SHP77 treated with DMSO at 0.1 percent for 48 hours (cell line): ENCODE measurements at places on chromosomes 7 and 10.

GRCh38 chr10:126689461-126689994, 19.0 kb upstream of the C10orf90 start:
- no peak for DNase-seq

GRCh38 chr10:43176271-43176670, 38.0 kb downstream of the CSGALNACT2 start:
- no peak for DNase-seq

GRCh38 chr7:120190566-120190965, 82.4 kb upstream of the KCND2 start:
- no peak for DNase-seq

DNA sequence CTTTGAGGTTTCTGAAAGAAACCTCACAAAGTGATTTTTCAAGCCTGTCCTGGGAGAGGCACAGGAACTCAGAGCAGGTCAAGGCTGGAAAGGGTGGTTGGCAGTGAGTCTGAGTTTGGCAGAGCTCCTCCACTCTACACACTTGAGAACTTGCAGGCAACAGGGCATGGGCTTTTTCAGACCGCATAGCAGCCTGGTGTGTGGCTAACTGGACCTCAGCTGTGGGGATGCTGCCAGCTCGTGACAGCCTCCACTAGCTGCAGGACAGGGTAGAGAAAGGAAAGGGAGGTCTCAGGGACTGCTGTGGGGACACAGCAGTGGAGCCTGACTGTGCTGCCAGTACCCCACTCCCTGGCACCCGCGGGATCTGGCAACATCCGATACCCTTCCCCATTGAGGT, 2.6 kb downstream of the CDHR1 start:
- no peak for DNase-seq

GRCh38 chr10:62307635-62308034, 39.0 kb upstream of the RTKN2 start:
- no peak for DNase-seq

- no peak for DNase-seq
These were observed 284.4 kb downstream of the WDR11 start for GRCh38 chr10:121135512-121135911.

DNA sequence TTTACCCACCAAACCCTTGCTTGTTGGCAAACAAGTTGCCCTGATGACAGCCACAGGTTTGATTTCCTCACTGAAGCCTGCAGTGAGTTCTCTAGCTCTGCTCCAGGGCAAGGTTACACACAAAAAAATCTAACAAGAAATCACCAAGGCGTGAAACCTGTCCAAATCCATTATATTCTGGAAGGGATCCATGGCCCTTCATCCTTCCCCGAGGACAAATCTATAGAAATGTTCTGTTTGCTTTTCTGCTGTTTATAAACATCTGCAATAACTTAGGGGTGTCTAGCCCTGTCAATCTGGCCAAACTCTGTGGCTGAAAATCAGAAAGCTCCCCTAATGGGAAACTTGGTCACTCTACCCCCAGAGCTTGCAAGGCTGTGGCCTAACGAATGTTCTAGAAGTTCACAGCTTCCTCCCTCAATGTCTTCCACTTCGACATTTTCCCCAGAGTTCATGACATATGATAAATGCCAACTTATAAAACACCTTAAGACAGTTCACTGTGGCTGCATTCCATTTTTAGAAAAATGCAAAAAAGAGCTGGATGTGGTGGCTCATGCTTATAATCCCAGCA, 164.5 kb downstream of the PRPF18 start:
- DNase-seq: no peak

DNA sequence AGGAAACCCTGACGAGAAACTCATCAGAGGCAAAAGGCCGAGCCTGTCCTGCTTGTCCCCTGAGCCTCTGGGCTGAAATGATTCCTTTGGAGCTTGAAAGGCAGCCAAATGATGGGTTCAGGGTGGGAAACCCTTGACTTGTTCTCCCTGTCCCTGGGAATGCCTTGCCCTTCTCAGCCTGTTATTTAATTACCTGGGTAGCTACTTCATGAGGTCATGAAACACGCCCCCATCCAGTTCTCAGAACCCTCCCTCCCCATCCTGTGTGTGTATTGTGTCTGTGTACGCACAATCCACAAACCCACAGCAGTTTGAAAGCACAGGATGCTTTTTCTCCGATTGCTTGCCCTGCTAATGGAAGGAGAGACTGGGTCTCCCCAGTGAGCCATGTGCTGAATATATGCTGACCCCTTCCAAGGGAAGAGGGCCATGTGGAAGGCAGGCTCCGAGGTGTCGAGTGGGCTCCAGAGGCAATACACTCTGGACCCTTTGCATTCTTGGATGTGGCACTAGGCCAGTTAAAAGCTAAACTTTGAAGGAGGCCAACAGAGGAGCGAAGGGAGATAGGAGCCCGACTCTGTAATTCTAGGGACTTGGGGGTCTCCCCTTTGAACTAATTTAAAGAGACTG, 10.6 kb downstream of the DUSP5 start:
- no peak for DNase-seq

- DNase-seq: no peak
These were observed 39.6 kb upstream of the CACNB2 start for GRCh38 chr10:18100669-18101068.

- no peak for DNase-seq
These were observed 33.1 kb upstream of the NEUROD6 start for GRCh38 chr7:31373337-31374289.

DNA sequence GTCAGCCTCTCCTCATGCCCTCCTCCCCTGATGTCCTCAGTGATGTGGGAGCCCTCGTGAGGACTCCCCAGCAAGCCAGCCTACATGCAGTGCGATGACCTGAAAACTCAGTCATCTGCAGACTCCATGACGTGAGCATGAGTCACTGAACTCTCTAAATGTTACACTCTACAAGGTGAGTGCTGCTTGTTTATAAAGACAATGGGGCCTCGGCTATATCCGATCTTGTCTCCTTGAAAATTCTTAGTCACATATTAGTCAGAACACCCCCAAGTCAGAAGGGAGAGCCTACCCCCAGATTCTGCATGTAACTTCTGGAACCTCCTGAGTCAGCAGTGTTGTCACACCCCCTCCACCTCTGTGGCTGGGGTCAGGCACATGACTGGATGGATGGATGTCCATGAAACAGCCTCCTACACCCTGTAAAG, 673.8 kb downstream of the INHBA start:
- no peak for DNase-seq

- DNase-seq: no peak
These were observed 24.9 kb upstream of the GIMAP7 start for GRCh38 chr7:150489782-150490181.

- no peak for DNase-seq
These were observed 30.7 kb downstream of the HTRA1 start for GRCh38 chr10:122492006-122492405.

GRCh38 chr7:128020159-128020558, 11.1 kb downstream of the LRRC4 start:
- no peak for DNase-seq

DNA sequence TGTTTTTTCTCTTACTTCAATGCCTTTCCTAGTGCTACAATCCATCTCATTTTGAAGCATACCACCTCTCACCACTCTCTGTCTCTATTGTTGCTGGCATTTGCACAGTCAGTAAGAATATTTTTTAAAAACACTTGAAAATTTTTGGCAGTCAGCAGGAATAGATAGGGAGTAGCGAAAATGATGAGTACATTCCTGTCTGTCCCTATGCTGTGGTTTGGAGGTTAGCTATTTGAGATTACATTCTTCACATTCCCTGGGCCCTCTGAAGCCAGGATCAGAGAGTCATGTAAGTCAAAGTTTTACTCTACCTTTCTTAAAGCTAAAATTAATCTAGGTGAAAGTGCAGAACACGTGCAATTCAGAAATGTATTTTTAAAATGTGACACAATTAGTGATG, 53.0 kb upstream of the MAGI2 start:
- no peak for DNase-seq

DNA sequence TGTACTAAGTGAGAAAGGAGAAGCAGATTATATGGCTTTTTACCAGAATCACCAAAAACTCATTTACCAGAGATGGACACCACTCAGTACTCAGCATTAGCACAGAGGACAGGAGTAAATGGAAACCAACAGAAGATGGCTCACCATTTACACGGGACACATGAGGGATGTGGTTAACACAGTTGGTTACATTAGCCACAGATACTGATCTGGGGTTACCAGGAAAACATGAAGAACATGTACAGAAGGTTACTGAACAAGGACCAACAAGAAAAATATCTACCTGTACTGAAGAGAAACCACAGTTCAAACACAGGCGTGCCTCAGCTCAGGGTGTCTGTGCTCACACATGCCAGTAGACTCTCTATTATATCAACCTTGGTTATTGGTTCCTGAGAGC, 1285.8 kb upstream of the SORCS1 start:
- DNase-seq: no peak

DNA sequence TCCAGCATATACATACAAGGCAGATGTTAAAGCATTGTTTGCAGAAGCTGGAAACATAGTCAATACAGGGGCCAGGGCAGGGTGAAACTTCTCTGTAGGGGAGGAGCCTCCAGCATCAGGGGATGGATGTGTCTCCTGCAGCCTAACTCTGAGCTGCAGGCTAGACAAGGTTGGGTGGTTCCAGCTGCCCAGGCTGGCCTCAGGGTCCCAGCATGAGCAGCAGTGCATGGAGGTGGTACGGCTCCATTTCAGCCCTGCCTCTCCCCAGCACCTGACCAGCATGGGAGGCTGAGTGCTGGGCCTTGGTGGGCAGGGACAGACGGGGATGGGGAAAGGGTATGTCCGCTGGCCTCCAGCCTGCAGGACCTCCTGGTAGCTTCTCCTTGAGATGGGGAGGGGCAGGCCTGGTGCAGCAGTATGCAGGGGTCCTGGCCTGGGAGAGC, 7.4 kb upstream of the TBRG4 start:
- DNase-seq: no peak

DNA sequence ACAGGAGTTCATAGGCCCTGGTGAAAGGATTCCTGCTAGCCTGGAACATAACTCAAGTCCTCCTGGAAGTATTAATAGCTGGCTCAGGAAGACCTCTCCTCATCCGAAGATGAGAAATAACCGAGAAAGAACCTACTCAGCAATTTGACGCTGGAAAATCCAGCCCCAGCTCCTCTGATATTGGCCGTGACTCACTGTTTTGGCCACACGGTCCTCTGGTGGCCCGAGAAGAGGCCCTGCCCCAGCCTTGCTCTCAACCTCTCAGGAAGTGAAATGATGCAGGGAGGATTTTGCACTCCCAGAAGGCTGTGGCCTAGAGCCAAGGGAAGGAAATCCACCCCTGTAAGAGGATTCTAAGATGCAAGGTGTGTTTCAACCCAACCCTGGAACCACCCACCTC, 121.6 kb downstream of the MTPAP start:
- no peak for DNase-seq

- DNase-seq: no peak
These were observed 55.2 kb upstream of the RAPGEF5 start for GRCh38 chr7:22411977-22412693.

GRCh38 chr10:13066527-13066926, 33.4 kb upstream of the OPTN start:
- no peak for DNase-seq

- no peak for DNase-seq
These were observed 904 bp upstream of the DPYSL4 start for GRCh38 chr10:132185601-132186487.

DNA sequence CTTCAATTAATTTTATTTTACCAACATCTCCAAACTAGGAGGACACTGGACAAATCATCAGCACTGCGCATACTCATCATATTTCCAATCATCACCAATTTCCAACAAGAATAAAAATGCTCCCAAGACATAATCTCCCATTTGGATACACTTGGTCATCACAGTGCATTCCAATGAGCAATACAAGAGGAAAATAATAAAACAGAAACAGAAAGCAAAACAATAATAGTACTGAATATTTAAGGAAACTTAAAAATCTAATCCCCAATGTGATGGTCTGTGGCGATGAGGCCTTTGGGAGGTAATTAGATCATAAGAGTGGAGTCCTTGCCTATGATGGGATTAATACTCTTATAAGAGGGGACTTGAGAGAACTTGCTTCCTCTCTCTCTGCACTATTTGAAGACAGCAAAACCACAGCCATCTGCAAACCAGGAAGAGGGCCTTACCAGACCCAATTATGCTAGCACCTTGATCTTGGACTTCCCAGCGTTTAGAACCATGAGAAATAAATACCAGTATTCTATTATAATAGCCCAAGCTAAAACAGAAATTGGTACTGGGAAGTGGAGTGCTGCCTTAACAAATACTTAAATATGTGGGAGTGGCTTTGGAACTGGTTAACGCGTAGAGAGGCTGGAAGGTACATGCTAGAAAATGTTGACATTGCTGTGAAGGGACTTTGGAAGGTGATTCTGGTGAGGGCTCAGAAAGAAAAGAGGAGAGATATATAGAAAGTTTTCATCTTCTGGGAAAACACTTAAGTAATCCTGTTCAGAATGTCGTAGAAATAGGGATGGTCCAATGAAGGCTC, 91.5 kb downstream of the JAZF1 start:
- DNase-seq: no peak
